ENCODE measurements at places on chromosomes 2 and 18. TPM values are rescaled to one million over a fixed set of nuclear protein-coding genes. Genes with fewer than 3 reads are reported as not detected.
A peak's percentile ranks its signal among the peaks of the same experiment; 100 is the strongest.

GRCh38 chr18:27075828-27076227, 109.3 kb downstream of the CHST9 start:
- no peak for DNase-seq

GRCh38 chr2:203551778-203552177, 16.7 kb upstream of the RAPH1 start:
- peak; percentile 41 for DNase-seq

- DNase-seq: no peak
These were observed 235.2 kb upstream of the PIK3C3 start for GRCh38 chr18:41719808-41720207.

- DNase-seq: peak; percentile 39
These were observed 104.5 kb downstream of the GPD2 start for GRCh38 chr2:156540706-156541105.

DNA sequence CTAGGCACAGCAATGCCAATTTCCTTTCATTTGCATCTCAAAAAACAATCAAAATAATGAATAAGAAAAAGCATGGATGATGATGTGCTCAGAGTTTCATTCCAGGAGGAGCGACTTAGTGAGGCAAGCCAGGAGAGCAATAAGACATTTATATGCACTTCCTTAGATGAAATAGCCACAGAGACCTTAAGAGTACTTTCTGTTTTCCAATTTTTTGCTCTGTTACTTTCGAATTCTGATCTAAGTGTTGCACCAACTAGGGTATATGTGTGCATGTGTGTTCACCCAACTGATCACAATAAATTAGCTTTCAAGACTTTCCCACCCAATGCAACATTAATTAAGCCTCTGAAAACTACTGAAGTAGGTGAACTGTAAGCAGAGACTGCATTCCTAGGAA, 709 bp downstream of the RAB27B start:
- no peak for DNase-seq

GRCh38 chr18:48161191-48161910, 230.9 kb upstream of the SMAD2 start:
- DNase-seq: peak; percentile 80

DNA sequence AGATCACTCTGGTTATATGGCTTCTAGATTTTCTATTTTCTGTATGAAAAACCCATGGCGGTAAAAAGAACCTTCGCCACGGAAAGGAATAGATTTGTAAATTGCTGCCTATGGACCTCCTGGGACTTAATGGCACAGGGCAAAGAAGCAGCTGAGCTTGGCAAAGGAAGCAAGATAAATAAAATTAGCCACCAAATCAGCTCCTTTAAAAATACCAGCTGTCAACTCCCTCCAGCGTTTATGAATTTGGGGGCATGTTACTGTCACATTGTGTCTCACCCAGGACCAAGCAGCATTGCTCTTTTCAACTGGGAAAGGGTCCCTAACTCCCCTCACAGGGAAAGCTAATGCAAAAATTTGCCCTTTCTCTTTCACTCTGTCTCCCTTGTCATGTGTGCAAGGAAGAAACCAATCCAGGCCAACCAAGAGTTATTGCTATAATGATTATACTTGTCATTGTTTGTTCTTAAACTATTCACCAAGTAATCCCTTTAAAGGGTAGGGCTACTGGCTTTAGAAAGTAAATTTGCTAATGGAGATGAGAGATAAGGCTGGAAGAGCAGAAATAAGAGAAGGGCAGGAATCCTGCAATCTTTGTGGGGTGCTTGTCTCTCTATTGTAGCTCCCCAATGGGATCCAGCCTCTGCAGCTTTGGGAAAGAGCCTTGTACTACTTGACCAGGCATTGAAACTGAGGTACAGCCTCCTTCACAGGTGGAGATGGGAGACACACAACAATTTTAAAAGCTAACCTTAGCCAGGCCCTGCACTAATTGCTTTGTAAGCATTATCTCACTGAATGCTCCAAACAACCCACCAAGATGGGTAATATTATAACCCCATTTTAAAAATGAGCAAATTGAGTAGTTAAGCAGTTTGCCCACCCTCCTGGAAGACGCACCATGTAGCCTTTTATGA, 119.1 kb upstream of the KLF7 start:
- no peak for DNase-seq

DNA sequence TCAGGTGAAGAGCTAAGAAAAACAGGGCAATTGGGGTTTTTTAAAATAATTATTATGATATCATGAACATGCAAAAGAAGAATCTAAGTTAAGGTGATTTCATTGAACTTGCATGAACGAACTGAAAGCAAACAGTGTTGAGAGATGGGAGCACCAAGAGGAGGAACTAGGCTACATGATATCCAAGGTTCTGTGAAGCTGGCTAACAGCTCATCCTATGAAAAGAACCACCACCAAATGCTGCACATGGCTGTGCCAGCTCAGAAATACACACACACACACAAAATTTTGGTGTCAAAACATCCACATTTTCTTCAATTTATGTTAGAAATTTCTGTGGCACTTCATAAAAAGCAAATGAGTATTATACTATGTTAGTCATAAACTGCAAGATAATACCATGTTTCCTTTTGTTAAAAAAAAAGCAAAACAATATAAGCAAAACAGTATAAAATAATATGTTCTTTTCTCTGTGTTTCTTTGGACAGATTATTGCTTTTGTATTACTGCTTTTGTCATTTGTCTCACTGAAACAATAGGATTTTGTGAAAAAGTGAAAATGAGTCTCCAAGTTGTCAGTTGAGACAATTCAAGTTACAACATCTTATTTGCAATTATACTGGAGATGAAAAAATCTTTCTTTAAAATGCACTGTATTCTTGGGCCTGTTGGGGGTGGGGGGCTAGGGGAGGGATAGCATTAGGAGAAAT, 12.6 kb upstream of the TTC32 start:
- no peak for DNase-seq

- no peak for DNase-seq
These were observed 119.7 kb downstream of the UPP2 start for GRCh38 chr2:158221063-158222020.

DNA sequence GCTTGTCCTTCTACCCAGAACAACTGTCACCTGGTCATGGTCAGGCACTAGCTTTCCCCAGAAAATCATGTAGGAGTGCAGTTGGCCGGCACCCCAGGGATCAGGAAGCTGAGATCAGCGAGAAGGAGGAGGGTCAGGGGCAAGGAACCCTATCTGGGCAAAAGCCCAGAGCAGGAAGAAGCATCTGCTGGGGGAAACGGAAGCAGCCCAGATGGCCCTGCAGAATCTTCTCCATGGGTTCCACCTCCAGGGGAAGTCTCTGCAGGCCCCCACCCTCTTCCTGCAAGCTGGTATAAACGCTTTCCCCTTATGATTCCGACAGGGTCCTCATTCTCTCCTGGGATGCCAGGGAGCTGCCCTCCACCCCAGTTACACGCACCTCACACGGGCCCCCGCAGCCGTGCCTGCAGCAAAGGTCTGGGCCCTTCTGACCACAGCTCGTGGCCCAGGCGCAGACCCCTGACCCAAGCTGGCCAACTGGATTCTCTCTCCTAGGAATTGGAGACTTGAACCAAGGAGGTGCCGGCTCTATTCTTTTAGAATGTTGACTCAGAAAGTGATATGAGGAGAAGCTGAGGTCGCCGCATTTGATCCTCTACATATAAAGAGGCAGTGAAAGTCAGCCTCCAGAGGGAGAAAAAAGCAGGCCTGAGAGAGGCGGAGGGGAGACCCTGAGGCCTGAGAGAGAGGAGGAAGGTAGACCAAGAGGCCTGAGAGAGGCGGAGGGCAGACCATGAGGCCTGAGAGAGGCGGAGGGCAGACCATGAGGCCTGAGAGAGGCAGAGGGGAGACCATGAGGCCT, 71.0 kb downstream of the STPG4 start:
- DNase-seq: no peak

- DNase-seq: peak; percentile 92
These were observed 33.3 kb downstream of the CFLAR start for GRCh38 chr2:201149064-201149820.

DNA sequence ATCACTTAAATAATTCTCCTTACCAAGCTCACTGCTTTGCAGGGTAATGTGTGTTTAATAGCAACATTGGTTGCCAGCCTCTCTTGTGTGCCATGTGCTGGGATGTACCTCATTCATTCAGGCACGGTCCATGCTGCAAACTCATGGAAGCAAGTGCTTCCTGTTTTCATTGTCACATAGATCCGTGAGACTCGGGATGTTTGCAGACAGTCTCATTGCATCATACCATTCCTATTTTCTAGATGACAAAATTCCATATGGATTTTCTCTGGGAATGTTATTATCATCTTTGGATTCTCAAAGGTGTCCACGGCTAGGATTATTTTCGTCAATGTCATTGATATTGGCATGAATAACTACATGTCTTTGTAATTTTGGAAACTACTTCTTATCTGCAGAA, 60.0 kb upstream of the HDAC4 start:
- DNase-seq: no peak

DNA sequence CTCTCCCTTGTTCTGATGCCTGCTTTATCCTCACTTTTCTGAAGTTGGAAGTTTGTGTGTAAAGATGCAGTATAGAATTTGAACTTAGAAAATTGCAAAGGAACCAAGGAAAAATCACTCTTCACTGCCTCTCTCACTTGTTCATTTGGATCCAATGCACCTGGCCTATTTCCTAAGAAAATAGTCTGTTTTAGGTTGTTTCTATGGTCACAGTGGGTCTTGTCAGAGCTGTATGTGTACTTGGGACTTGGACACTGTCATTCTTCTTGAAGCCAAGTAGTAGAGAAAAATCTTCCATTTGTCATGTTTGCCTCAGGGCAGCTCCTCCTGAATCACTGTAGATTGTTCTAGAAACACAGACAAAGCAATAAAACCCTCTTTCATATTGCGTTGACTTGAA, 80.3 kb upstream of the SESTD1 start:
- DNase-seq: peak; percentile 52

DNA sequence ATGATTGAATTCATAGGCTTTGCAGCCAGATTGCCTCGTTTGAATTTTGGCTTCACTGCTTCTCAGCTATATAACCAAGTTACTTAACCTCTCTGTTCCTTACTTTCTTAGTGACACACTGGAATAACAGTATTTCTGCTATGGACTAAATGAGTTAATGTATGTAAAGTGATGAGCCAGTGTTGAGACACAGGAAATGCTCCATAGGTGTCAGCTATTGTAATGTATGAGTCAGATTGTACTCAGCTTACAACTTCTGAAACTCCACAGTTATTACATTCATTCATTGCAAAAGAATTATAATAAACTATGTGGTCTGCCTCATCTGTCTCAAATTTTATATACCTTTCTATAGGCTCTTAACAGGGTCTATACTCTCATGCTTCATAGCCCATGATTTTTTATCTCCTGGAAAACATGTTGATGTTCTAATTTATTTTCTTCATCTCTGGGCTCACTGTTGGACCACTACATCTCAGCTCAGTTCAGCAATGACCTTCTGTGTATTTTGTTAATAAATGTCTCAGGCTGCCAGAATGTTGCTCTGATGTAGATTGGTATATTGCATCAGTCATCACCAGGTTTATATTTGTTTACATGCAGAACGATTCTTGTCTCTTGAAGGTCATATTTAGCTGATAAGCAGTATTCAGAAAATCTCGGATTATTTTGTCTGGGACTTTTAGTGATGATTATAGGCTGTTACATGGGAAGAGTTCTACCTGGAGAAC, 76.2 kb downstream of the MAP3K20 start:
- DNase-seq: peak; percentile 54

- DNase-seq: no peak
These were observed 100.4 kb downstream of the MMADHC start for GRCh38 chr2:149487189-149487588.

DNA sequence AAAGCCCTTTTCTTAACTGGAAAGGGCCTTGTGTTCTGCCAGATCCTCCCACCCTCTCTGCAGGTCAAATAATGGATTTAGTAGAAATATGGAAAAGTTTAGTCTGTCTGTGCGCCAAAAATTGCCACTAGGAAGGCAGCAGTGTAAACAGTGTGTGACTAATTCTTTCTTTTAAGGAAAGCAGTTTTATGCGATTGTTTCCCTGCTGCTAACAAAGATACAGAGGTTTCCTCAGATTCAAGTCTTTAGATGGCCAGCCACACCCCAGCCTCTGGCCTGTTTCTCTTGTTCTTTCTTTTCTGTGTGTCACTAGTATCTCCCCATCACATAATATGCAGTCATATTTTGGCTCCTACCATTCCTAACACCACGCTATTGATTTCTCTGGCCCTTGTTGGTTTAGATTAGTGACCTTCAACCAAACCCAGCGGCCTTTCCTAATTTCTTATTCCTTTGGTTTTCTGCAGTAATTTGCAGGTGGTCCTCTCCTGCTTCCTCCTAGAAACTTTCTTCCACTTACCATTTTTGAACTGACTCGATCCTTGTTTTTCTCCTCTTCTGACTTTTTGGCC, 157.4 kb downstream of the LTBP1 start:
- DNase-seq: peak; percentile 76

DNA sequence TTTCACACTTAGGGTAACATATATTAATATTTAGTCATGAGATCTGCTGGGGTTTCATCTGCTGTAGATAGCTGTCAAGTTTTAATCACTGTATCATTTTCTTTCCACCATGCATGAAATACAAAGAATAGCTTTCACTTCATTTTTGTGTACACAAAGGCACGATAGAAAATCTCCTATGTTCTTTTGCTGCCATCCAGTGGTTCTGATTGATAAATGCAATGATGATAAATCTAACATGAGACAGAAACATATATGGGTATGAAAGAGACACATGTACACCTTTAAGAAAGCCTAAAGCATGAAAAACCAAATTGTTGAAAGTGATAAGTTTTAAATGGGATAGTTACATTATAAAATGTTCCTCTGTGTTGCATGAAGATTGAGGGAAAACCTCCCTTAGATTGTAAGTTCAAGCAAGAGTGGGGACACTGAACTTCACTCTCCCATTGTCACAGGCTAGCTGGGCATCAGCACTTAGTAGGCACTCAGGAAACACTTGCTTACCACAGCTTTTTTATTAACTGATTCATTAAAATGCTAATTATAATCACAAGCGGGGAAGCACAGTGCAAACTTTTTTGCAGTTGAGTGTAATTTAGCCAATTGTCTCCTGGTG, 31.2 kb downstream of the C1D start:
- DNase-seq: peak; percentile 81

DNA sequence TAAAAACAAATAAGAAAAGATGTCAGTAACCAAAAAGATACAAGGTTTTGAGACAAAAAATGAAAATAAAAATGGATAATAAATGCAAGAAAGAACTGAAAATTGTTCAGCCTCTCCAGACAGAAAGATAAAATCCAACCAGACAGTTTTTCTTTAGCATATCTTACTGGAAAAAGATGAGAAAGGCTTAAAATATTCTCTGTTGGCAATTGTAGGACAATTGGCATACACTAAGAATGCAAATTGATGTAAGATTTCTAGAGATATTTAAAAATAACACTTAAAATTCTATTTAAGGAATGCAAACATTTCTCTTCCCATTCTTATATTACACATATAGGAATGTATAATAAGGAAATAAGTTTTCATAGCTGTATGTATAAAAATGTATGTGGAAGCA, 590.6 kb downstream of the DSC3 start:
- peak; percentile 0 for DNase-seq

Gene GREB1L
- total RNA-seq: 3.7 TPM

Gene PKDCC
- total RNA-seq: 57.8 TPM

Gene PCARE
- total RNA-seq: under 0.01 TPM

Gene B3GNT2
- total RNA-seq: 14.2 TPM

Gene VWA3B
- total RNA-seq: not detected

Gene PRKAG3
- total RNA-seq: 0.41 TPM

Gene ICA1L
- total RNA-seq: 8.9 TPM

Gene PLCD4
- 1.2 TPM for total RNA-seq

Gene FBXO48
- total RNA-seq: 0.99 TPM

Gene NEURL3
- not detected for total RNA-seq

Gene SLC5A7
- total RNA-seq: not detected

Gene LYG2
- total RNA-seq: not detected

Gene SFT2D3
- total RNA-seq: 7.0 TPM
